ENCODE measurements at places on chromosomes 2 and 18.
A peak's percentile ranks its signal among the peaks of the same experiment; 100 is the strongest.

DNA sequence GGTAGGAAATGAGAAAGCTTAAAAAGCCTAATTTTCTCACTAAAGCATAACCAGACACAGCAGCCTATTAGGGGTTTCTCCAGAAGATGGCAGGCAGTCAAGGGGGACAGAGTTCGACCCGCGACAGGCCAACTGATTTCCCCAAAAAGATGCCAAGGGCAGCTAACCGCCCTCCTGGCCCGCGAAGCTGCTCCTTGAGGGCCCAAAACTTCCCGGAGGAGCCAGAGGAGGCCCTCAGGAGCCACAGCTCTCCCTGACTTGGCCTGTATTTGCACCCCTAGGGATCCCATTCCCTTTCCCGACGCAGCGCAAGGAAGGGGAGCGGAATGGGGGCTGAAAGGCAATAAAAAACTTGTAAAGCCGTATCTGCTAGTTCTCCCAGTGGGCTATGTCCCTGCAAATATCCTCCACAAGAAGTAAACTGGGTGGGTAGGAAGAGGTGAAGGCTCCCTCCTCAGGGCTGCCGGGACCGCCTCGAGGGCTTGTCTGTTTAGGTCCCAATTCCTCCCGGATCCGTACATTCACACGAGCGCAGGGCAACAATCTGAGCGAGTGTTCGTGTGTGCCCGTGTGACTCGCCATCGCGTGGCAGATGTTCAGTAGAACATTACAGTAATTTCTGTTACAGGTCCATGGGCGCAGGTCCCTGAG is 756 bp upstream of the NAGK start:
- no peak for DNase-seq

GRCh38 chr2:54048117-54048785 is 67.2 kb upstream of the ACYP2 start:
- no peak for DNase-seq

DNA sequence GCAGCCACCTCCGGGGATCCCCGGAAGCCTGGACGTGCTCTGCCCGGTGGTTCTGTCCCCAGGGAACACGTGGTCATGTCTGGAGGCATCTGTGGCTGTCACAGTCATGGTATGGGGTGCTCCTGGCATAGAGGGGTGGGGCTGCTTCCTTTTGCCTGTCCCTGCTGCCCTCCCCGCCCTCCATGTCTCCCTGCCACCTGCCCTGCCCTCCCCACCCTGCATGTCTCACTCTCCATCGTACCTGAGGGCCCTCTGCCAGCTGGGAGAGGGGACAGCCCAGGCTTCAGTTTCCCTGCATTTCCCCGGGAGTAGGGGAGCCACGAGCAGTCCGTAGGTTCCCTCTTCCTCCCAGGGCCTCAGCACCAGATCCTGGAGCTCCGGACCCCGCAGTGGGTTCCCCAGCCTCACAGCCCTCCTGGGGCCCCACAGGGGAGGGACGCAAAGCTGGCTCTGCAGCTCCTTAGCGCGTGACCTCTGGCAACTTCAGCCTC is 90.0 kb upstream of the CTDP1 start:
- no peak for DNase-seq

DNA sequence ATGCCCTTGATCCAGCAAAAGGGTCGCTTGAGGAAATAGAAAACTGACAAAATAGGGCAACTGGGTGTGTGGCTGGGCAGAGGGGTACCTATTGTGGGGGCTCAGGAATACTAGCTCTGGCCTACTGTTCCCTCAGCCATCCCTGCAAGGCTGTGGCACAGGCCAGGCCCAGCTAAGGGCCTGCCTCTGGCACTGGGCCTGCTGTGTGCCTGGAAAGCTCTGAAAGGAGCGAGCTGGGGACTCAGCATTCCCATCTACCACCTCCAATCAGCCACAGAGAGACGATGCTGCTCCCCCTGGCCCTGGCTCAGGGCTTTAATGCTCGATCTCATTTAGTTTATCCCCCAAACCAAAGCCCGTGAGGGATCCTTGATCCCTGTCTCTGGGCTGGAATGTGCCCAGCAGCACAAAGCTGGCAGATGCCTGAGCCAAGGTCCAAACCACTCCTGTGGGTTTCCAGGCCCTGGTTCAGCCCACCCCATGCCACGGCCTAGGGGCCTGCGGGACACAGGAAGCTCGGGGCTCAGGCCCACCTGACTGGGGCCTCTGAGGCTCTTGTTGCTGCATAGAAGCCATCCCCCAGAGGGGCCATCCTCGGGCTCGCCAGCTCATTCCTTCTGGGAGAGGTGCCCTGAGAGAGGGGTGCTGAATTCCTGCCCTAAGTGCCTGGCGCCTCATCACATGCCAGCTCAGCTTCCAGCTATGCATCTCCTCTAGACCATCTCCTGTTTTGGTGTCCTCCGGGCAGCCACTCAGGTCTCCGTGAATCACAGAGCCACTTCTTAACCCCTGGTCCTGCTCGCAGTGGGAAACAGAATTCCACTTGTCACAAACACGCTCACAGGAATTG is 43.0 kb upstream of the KCNF1 start:
- peak; percentile 59 for DNase-seq

- DNase-seq, result no peak
Observed at GRCh38 chr2:70214953-70215549, 24.2 kb upstream of the C2orf42 start.

DNA sequence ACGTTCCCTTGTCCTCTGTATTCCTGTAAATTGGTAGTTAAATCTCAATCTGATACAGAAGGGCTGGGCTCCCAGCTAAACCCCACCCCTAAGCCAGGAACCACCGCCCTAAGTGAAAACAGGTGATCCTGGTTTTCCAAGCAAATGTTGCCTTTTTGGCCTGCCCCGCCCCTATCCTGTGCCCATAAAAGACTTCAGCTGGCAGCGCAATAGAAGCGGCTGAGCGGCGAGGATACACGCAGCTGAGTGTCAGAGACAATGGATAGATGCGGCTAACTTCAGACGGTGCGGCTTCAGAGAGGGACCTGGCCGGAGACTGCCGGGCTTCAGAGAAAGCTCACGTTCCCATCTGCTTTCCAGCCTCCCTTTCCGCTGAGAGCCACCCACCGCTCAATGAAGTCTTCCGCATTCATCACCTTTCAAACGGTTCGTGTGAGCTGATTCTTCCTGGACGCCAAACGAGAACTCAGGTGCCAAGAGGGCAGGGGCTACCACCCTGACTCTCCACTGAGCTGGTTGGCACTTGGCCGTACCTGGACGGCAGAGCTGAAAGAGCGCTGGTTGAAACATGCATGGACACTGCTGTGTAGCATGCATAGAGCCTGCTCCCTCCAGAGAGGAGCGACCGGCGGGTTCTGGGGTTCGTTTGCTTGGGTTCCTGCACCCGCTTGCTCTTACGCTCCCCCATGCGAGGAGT is 49.5 kb upstream of the POLE4 start:
- no peak for DNase-seq

Measured in left ventricle myocardium inferior (tissue), 1 donor.